ENCODE measurements at places on chromosomes 6 and 20.

DNA sequence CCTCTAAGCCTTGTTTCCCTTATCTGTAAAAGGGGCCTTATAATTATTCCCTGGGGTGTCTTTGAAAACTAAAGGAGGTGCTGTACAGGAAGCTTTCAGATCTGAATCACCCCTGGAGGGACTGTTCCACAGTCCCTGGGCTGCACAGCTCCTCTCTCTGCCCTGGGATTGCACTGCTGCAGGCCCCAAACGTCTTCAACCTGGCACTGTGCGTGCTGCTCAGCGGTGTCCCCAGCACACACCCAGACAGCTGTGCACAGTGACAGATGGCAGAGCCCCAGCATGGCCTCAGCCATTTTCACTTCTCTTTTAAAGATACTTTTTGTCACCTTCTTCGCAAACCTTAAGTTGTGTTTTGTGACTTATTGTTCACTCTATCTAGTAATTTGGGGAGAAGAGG is 50.7 kb upstream of the INSM1 start:
- no peak for DNase-seq

DNA sequence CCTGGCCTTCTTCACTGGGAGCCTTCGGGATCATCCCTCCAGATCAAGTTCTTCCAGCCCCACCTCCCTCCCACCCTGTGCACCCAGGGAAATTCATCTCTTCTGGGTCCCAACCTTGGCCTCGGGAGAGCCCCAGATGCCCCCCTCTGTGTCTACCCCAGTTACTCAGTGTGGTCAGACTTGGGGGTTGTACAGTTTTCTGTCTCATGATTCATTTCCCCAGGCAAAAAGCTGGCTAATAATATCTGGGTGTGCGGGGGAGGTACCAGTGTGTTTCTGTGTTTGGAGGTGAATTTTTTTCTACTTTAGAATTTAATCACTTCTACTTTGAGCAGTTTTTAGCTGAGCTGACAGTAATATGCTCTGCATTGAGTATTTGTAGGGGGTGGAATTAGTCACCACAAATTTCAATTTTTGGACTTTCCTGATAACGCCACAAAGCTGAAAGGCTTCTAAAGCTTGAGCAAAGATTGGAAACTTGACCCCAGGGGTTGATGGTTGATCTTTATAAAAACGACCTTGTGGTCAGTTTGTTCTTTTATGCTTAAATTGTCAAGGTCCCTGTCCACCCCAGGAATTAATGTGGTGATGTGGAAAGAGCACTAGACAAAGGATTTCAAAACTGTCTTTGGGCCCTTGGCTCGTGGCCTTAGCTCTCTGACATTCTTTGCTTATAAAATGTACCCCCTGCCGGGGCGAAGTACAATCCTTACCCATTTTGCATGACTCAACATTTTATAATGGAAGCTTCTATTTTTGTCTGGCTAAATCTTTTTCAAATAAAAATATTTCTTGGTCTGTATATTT is 284.7 kb upstream of the TAB2 start:
- peak; percentile 64 for DNase-seq

- DNase-seq = no peak
These were observed 107.8 kb upstream of the SHLD1 start for GRCh38 chr20:5642155-5642981.

- DNase-seq = no peak
These were observed 85.4 kb upstream of the MYLIP start for GRCh38 chr6:16043171-16044135.

GRCh38 chr20:12969071-12969669 is 39.6 kb upstream of the SPTLC3 start:
- no peak for DNase-seq

DNA sequence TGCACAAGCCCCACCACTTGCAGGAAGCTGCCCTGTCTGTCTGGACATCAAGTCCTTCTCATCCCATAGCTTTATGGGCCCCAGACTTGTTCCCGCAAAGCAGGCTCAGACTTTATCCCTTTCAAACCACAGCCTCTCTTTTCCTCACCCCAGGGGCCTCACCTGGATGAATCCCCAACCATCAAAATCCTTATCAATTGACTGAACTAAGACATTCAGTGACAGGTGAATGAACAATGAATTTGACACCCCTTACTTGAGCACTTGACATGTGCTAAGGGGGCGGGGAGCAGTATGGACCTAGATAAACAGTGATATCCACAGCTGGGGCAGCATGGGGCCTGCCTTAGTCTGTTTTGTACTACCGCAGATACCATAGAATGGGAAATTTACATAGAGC is 5.0 kb downstream of the RAB44 start:
- DNase-seq = no peak

DNA sequence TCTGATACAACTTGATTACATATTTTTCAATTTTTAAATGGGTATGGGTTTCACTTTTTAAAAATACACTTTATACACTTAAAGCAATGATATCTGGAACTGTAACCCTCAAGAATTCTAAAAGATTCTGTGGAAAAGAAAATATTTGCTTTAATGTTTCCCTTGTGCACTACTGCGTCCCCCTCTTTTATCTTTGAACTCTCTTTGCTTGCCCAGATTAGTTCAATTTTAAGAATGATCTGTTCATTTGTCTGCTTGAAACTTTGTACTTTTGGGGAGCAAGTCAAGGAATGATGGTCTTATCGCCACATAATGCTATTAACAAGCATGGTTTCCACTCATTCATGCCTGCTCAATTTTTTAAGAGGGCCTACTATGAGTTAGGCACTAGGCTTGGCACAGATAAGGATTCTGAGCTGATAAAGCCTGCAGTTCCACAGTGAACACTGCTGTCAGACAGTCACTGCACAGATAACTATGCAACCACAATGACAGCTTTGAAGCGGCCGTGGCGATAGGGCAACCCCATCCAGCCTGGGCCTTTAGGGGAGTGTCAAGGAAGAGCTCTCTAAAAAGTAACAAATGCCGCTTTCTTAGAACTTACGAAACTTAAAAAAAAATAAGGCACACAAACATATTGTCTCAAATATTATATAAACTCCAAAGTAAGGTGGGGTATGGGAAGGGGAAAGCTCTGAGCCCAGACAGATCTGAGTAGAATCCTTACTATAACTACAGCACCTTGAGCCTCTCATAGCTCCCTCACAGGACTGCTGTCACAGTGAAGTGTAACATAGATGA is 29.7 kb downstream of the FYN start:
- no peak for DNase-seq

DNA sequence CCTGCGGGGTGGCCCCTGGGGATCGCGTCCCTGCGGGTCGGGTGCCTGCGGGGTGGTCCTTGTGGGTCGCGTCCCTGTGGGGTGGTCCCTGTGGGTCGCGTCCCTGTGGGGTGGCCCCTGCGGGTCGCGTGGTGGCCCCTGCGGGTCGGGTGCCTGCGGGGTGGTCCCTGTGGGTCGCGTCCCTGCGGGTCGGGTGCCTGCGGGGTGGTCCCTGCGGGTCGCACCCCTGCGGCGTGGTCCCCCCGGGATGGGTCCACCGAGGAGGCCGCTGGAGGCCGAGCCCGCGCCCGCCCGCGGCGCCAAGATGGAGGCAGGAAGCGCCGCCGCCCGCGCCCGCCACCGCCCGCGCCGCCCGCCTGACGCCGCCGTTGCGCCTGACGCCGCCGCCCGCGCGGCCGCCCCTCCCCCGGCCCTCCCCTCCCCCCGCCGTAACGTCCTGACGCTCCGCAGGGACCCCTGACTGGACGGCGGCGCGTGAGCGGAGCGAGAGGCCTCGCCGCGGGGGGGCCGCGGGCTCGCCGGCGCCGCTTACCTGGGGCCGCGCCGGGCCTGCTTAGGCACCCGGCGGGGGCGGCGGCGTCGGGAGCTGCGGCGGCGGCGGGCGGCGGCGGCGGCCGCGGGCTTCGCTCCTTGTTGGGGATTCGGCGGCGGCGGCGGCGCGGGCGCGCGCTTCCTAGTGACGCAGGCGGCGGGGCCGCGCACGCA is at the start of gene GMEB2:
Gene GMEB2 (minus strand): TSS at position 678 of the 705 bp plus-strand sequence. CDS start 7,704 bp downstream, outside the sequence.
- no peak for DNase-seq

- no peak for DNase-seq
These were observed 346.8 kb upstream of the CNR1 start for GRCh38 chr6:88512951-88513350.

DNA sequence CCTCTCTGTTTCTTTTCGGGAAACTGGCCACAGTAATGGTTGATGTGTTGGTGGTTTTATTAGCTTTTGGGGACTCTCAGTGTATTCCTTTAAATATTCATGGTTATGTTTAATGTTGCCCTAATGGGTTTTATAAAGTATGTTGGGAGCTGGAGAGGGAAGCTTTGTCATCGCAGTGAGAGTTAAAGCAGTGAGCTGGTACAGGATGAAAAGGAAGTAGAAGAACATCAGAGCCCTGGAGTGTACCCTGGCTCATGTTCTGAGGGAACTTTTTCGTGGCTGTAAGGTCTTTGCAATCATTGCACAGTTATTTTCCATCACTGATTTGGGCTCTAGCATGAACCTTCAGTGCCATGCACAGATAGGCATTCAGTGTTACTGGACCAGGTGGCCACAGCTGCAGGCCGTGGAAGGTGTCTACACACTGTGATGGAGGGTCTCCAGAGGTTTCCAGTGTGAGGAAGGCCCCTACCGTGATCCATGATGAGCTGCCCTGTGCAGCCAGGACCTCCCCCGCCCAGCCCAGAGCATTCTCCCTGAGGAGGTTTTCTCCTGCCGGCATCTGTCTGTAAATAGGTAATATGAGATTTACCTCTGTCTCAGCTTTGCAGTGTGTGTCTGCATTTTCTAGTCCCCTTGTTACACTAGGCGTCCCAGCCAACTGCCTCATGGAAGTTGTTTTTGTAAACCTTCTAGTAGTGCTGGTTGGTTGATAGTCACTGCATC is 22.4 kb upstream of the TMEM217 start:
- DNase-seq = no peak

DNA sequence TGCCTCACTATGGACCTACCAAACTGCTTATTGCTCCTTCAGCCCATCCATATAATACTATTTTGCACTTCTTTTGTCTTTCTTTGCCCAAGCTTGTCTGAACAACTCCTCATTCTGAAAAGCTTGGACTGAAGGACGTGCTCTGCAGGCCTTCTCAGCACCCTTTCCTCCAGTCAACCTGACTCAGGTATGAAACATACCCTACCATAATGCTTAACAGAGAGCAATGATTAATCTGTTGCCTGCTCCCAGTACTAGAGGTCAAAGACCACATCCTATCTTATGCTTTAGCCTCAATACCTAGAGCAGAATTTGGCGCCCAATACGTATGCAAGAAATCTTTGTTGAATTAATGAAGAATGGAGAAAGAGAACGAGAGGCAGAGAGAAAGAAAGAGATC is 55.2 kb downstream of the ATXN1 start:
- DNase-seq = no peak

DNA sequence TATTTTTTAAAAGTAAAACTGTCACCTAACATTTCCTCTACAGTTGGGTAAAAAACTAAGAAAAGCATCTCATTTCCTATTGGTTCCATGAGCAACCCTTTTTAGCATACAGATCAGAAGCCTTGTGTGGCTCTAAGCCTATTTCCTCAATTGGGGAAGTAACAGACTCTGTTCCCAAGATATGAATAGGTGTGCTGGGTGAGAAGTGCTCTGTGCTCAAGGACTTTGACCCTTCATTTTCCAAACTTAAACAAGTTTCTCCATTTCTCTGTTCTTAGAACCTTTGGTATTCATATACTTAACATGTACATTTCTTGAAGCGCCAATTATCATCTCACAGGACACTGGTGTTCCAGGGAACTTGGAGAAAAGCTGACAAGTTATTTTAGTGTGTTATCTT is 24.1 kb downstream of the CARMIL1 start:
- DNase-seq = no peak

GRCh38 chr6:99121748-99122147 is 174.0 kb upstream of the FBXL4 start:
- no peak for DNase-seq

All from BJ (cell line).